Right kidney (tissue), 9 donors: ENCODE measurements at places on chromosomes 6 and 20.

GRCh38 chr6:132411296-132411695 lies 10.0 kb upstream of the MOXD1 start:
- DNase-seq = no peak

- peak; percentile 82 for DNase-seq
Measured at GRCh38 chr6:36848658-36849441, 9.6 kb upstream of the CPNE5 start.

DNA sequence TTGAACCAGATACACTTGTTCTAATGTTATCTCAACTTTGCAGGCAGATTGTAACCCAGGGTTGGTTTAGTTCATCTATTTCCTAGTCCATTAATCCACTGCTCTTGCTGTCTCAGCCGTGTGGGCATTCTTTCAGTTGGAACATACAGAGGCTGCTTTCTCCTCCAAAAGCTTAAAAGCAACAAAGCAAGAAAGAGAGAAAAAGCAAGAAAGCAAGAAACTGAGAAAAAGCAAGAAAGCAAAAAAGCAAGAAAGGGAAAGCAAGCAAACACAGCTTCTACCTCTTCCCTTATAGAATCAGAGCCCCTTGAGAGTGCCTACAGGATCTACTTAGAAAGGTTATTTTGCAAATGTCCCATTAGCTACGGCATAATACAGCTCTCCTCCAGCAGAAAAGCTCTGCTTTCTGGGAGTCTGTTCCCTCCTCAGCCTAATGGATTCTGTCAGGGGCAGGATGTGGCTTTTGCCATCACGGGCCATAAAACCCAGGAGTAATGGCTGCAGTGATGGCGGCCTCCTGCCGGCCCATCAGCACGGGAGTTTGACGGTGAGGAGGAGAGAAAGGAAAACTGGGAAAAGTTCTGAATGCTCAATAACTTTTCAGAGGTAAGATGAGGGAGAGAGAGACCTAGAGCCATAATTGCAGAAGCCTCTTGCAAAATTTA lies 156.8 kb upstream of the JARID2 start:
- DNase-seq = peak; percentile 64

DNA sequence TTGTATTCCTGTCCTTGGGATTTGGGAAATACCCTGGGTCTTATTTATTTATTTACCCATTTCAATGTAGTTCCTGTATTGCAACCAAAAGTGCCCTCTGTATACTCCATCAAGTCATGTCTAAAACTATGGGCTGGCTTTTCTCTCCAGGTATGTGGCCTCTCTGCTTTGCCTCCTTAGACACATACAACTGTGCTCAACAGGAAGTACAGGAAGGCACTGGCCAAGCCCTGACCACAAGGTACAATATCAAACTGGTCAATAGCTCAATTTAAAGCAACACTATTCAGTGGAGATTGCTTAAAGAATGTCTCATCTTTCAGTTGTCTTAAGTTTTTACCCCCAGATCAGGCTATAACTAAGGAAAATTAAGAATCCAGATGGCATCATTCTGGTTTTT lies 42.3 kb upstream of the SLC24A3 start:
- DNase-seq = no peak

- peak; percentile 51 for DNase-seq
Measured at GRCh38 chr6:135535989-135536414, 38.5 kb upstream of the AHI1 start.

DNA sequence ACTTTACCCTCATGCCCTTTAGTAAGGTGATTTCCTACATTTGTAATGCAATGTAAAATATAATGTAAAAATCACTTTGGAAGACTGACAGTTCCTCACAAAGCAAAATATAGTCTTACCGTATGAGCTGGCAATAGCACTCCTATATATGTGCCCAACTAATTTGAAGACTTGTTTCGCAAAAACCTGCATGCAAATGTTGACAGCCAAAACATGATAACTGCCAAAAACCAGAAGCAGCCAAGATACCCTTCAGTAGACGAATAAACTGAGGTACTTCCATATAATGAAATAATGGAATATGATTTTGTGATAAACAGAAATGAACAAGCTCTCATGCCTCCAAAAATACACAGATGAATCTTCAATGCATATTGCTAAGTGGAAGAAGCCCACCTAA lies 13.6 kb downstream of the AURKA start:
- no peak for DNase-seq

DNA sequence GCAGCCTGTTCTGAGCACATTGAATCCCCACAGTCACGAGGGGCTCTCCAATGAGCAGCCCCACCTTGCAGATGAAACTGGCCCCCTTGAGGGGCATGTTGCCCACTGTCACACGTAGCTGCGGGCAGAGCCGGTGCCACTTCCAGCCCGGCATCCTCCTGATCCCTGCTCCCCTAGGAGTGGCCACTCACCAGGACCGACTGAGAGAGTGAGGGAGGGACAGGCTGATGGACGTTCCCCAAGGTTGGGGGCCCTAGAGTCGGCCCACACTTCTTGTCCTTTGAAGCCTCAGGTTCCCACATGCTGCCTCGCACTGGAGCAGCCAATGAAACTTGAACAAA lies 10.5 kb downstream of the ENTPD6 start:
- no peak for DNase-seq

GRCh38 chr6:2868637-2869036 lies 27.0 kb upstream of the SERPINB1 start:
- no peak for DNase-seq

- no peak for DNase-seq
Measured at GRCh38 chr6:106609699-106610098, 19.6 kb downstream of the RTN4IP1 start.

GRCh38 chr20:63750807-63751470 lies 11.4 kb downstream of the SLC2A4RG start:
- no peak for DNase-seq
